T-helper 17 cell (primary cell): ENCODE measurements at places on chromosomes 3 and 15.

DNA sequence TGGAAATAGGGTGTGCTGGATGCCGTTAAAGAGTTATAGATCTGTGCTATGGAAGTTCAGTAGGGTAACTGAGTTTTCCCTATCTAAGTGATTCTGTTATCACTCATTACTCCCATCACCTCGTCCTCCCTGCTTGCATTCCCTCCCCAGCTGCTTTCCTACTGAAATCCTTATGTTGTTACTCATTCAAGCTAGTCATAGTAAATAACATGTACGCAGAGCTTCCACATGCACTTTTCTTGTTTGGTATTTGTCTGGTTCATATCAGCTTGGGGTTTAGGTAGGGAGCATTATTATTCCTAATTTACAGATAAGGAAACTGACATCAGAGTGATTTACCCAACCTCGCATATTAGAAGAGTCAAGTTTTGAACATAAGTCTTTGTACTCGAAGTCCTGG is 135.1 kb downstream of the HCN4 start:
- H3K4me1 ChIP-seq, result peaks cover 6% of the 10 kb centered on the region
- no peak overlapping the region for H3K27ac ChIP-seq
- H3K27me3 ChIP-seq, result no peaks in the 10 kb centered on the region
- H3K36me3 ChIP-seq, result peaks cover 12% of the 10 kb centered on the region

DNA sequence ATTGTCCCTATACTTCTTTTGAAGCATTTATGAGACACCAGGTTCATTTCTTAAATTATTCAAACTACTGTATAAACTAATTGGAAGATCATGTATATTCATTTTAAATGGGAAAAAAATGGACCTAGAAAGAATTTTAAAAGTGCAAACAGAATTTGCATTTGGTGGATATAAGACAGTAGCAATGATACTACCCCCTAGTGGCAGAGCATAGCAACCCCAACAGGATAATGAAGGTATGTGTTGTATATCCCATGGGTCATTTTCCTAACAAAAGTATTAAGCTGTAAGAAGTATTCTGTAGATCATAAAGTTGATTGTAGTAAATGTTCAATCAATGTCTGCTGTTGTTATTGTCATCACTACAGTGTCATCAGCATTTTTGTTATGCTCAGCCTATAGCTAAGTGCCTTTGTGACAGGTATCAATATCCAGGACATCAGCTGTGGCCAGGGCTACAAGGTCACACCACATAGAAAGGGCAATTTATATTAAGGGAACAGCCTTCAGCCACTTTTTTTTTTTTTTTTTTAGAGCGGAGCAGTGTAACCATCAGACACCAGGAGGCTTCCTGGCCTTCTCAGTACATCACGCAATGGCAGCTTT is 175.8 kb downstream of the FOXB1 start:
- no peak overlapping the region for H3K4me3 ChIP-seq
- DNase-seq, result no peak
- H3K36me3 ChIP-seq, result peaks cover 7% of the 10 kb centered on the region
- H3K27ac ChIP-seq, result no peak overlapping the region

DNA sequence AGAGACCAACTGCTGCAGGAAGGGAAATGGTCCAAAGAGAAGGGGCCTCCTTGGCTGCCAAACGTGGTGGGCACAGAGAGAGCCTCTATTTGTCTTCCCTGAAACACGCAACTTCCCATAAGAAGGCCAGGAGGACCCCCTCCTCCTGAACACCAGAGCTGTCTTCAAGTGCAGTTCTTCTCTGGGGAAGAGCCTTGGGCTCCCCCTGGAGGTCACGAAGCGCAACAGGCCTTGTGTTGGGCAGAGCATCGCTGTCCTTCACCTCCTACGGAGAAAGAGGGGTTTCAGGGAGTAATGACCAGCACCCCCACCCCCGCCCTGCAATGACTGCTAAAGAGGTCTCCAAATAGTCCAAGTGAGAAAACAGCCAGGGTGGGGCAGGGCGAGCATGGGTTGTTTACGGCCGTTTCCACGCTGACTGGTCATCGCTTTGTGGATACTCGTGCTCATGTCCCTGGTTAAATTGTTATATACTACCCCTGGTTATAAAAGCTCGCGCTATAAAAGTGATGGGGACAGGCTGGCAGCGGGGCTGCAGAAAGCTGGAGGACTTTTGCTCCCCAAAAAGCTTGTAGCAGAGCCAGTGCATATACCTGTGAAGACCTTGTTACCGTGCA is 397.5 kb upstream of the ATP10A start:
- no peaks in the 10 kb centered on the region for H3K36me3 ChIP-seq
- peaks cover 28% of the 10 kb centered on the region for H3K27me3 ChIP-seq
- H3K27ac ChIP-seq, result no peak overlapping the region
- no peak overlapping the region for H3K4me3 ChIP-seq

DNA sequence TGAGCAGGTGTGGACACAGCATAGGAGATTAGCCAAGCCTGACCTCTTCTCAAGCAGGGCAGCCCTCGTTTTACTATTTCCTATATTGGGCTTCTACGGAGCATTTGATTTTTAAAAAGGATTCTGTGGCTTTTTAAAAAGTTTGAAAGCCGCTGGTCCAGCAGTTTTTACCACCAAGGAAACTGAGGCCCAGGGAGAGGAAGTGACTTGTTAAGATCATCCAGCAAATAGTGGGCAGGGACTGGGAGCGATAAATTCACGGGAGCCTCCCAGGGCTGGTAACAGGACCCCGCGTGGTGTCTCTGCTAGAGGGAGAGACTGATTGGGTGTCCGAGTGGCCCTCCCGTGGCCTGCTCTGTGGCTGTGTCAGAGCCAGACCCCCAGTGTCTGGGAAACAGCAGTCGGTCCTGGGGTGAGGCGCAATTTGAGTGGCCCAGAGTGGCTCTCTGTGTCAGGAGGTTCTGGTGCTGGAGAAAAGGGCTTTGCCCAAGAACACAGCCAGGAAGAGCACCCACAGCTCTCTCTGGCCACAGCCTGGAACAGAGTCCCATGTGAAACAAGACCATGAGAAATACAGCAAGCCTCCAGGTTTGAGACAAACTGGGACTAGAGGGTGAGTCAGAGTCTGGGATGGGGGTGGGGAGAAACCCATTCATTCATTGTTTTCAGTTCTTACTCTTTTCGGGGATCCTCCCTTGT is 4.2 kb downstream of the FURIN start:
- no peaks in the 10 kb centered on the region for H3K27me3 ChIP-seq
- no peak for DNase-seq
- H3K27ac ChIP-seq, result peak overlapping the region; percentile 95
- H3K36me3 ChIP-seq, result peaks cover 4% of the 10 kb centered on the region

DNA sequence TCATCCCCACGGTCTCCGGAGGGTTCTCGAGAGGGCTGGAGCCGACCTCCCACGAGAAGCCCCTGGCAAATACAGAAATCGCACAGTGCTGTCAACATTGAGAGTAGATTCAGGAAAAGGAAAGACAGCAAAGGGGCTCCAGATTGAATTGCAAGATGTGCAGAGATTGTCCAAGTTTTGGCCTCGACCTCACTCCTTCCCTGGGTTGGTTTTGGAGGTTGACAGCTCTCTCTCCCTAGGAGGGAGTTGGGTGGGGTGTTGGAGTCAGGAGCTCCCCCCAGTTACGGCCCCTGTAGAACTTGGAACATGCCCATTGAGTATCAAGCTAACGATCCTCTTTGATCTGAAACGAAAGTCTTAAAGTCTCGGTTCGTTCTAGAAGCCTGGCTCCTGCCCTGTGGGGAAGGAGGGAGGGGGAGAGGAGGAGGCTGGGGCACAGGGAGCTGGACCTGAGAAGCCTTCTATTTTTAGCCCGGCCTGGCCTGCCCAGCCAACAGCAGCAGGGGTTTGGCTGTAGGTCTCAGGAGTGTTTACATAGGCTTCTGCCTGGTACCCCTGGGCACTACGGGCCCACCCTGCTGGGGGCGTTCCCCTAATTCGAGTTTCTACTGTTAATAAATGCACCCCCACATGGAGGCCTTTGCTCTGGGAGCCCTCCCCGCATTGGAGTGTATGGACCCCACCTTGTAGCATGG is 672 bp upstream of the KY start:
- no peak overlapping the region for H3K27ac ChIP-seq
- H3K4me3 ChIP-seq, result peak overlapping the region; percentile 21
- peaks cover 2% of the 10 kb centered on the region for H3K36me3 ChIP-seq
- H3K4me1 ChIP-seq, result no peaks in the 10 kb centered on the region
- peaks cover 50% of the 10 kb centered on the region for H3K27me3 ChIP-seq
- DNase-seq, result no peak

DNA sequence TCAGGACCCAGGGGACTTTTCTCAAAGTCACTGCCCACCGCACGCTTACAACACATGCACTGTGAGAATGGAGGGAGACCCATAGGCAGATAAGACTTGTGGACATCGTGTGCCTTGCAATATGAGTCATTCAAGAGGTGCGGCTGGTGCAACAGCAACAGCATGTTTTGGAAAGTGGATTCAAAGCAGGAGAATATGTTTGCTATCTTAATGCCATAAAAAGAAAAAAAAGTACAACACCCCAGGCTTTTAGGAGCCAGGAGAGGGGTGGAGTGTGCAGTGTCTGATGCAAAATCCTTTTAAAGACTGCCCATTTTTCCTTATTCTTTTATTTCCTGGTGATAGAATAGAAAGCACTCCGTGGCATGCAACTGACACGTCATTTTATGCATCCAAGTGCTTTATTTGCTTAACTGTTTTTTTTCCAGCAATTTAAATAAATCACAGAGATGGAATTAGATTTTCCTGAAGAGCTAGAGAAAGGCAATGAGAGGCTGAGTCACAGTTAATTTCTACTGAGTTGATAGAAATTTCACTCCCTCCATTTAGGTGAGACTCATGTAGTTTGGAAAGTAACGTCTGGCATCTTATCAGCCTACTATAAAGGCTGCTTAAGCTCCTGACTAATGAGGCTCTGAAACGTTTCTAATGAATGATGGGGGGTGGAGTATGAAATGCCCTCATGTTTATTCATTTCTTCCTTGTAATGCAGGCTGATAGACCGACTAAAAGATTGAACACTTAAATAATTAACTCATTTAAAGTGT is 96.4 kb downstream of the NSUN3 start:
- H3K27ac ChIP-seq, result no peak overlapping the region
- H3K4me1 ChIP-seq, result peaks cover 2% of the 10 kb centered on the region
- H3K4me3 ChIP-seq, result no peak overlapping the region
- peaks cover 29% of the 10 kb centered on the region for H3K27me3 ChIP-seq
- H3K36me3 ChIP-seq, result no peaks in the 10 kb centered on the region

DNA sequence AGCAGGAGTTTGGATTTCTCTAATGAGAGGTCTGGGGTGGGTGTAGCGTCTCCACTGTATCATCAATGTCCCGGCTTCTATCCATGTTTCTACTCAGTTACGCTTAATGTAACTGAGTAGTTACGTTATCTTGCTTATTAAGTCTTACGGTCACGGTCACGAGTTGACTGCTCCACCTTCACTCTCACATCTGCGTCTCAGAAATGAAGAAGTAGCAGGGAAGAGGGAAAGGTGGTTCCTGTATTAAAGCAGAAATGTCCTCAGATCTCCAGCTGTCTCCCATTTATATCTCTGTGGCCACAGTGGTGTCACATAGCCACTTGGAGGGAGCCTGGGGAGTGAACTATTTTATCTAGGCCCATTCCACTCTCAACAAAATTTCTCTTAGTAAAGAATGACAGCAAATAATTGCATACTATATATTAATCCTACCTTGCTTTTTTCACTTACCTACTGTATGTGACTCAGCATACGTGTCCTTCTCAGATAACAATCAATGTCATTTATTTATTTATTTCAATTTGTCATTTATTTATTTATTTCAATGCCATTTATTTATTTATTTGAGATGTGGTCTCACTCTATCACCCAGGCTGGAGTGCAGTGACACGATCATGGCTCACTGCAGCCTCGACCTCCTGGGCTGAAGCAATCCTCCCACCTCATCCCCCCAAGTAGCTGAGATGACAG is 39.7 kb upstream of the RNU6-1 start:
- H3K27ac ChIP-seq, result no peak overlapping the region
- peaks cover 17% of the 10 kb centered on the region for H3K27me3 ChIP-seq
- no peak for DNase-seq
- H3K4me3 ChIP-seq, result no peak overlapping the region

DNA sequence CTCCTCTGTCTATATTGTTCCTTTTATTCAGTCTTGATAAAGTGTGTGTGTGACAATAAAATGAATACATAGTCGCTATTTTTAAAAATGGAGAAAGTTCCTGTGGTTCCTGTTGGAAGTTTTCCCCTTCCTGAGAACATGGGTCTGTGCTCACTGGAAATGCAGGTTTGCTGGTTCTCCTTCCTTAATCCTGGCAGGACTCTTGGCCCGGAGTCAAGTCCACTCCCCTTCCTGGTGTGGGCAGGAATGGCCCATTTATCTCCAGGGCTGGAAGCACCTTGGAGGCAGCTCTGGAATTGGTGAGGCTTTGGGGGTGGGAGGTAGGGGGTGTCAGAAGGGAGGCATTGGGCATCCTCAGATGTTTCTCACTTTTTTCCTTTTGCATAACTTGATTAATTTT is 30.1 kb downstream of the FOXL2 start:
- H3K4me3 ChIP-seq, result peak overlapping the region; percentile 47
- H3K27ac ChIP-seq, result no peak overlapping the region
- DNase-seq, result no peak
- peaks cover 7% of the 10 kb centered on the region for H3K4me1 ChIP-seq
- no peaks in the 10 kb centered on the region for H3K36me3 ChIP-seq

DNA sequence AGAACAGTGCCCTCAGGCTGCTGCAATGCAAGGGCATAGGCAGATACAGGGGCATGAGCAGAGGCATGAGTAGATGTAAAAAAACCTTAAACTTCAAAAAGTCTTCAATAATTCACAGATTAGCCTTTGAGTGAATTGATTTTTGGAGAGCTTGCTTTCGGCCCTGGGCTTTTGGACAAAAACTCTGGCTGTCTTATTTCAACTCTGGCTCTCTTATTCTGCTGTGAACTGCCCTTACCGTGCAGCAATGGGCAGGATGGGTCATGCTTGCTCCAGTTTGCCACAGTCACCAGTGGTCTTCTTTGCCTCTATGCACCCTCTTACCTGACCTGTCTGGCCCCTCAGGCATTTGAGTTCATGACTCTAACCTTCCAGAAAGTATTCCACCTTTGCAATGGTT is 555.7 kb downstream of the MAGI1 start:
- H3K36me3 ChIP-seq, result no peaks in the 10 kb centered on the region
- no peak overlapping the region for H3K27ac ChIP-seq
- DNase-seq, result no peak
- no peak overlapping the region for H3K4me3 ChIP-seq

DNA sequence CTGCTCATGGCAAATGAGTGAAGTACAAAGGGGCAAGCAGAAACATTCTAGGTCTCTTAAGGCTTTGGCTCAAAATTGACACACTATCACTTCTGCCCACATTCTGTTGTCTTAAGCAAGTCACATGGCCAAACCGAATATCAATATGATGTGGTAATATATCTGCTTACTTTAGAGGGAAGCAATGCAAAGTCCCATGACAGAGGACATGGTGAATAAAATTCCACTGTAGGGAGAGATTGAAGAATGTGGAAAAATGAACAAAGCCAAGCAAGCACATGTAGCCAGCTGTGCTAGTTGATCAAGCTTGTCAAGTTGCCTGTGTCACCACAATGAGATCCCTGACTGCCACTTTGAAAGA is 11.2 kb upstream of the TBC1D5 start:
- no peak for DNase-seq
- no peak overlapping the region for H3K4me3 ChIP-seq
- H3K27me3 ChIP-seq, result no peaks in the 10 kb centered on the region
- no peaks in the 10 kb centered on the region for H3K36me3 ChIP-seq
- no peak overlapping the region for H3K27ac ChIP-seq
